Motor neuron (in vitro differentiated cells): ENCODE measurements at places on chromosomes 6 and 20. TPM values are rescaled to one million over a fixed set of nuclear protein-coding genes. Genes with fewer than 3 reads are reported as not detected.

The RALGAPB gene
- total RNA-seq = 44.8 and 45.6 TPM in 2 replicates

The CEP250 gene
- total RNA-seq = 22.9 and 32.2 TPM in 2 replicates

The STMND1 gene
- 0.05 and 0.31 TPM in 2 replicates for total RNA-seq

The JPH2 gene
- total RNA-seq = 0.09 and 0.13 TPM in 2 replicates

The SALL4 gene
- total RNA-seq = 6.2 and 6.8 TPM in 2 replicates

The RPRD1B gene
- 12.7 and 12.9 TPM in 2 replicates for total RNA-seq

The OPRM1 gene
- 1.6 and 3.9 TPM in 2 replicates for total RNA-seq

The RSPO3 gene
- total RNA-seq = 0.30 and 0.36 TPM in 2 replicates

The UNC5CL gene
- total RNA-seq = 0.65 and 1.1 TPM in 2 replicates

The WFDC10B gene
- total RNA-seq = not detected in 2 replicates

The HSF2 gene
- 16.4 and 22.0 TPM in 2 replicates for total RNA-seq

The SSTR4 gene
- 0.16 TPM in 1 of 2 replicates, not detected in the other for total RNA-seq

The LRFN2 gene
- total RNA-seq = 0.15 TPM in 1 of 2 replicates, not detected in the other
